T-cell (primary cell): ENCODE measurements at places on chromosomes 5 and 9. TPM values are rescaled to one million over a fixed set of nuclear protein-coding genes. Genes with fewer than 3 reads are reported as not detected.

- DNase-seq, result no peak
Measured at GRCh38 chr9:133420392-133420827, 1.8 kb upstream of the ADAMTS13 start.

PPP3R2 gene
- not detected for total RNA-seq

DNA sequence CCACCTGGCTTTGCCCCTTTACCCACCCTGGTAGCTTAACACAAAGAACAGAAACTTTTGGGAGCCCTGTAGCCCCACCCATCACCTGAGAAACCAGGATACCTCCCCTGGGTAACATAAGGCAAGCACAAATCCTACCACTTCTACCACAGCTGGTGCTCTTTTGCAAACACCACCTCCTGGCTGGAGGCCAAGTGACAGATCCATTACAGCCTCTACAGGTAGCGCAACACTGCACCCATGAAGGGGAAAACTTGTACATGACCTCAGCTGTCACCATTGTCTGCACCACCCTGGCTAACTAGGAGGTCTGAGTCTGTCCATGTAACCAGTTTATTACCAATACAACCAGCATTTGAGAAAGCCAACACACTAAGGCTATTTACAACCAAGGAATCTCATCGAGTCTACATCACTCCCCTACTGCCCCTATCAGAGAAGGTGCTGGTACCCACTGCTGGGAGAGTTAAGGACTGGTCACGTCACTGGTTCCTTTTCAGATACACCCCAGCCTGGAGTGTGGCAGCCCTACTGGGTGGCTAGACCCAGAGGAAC is 128.6 kb downstream of the PJA2 start:
- DNase-seq, result no peak

- no peak for DNase-seq
Measured at GRCh38 chr9:121598167-121598964, 53.1 kb upstream of the DAB2IP start.

DNA sequence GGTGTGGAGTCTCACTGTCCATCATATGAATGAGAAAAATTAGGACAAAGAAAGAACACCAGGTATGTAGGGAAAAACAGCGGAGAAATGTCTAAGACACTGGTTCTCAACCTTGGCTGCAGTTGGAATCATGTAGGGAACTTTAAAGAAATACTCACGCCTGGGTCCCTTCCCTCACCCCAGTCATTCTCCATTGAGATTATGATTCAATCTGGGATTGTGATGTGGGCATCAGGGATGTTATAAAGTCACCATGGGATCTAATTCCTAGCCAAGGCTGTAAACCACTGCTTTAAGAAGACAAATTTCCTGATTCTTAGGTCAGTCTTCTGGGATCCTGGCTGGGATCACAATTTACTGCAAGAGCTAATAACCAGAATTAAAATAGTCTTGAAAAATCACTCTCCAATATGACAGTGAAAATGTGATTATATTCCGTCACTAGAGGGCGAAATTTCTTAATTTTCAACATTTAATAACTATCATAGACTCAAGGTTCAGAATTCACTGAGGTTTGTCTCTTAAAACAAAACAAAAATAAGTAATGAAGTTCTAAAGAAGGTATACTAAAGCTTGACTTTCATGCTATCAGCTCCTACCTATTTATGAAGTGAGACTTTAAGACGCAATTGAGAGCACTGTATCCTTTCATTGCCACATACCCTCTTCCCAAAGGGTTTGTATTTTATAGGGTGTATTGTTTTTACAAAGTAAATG is 60.5 kb downstream of the GLDC start:
- no peak for DNase-seq

GRCh38 chr5:169125571-169125970 is 175.4 kb downstream of the SLIT3 start:
- DNase-seq, result no peak

BARHL1 gene
- not detected for total RNA-seq

CMYA5 gene
- total RNA-seq, result 0.26 TPM

DNA sequence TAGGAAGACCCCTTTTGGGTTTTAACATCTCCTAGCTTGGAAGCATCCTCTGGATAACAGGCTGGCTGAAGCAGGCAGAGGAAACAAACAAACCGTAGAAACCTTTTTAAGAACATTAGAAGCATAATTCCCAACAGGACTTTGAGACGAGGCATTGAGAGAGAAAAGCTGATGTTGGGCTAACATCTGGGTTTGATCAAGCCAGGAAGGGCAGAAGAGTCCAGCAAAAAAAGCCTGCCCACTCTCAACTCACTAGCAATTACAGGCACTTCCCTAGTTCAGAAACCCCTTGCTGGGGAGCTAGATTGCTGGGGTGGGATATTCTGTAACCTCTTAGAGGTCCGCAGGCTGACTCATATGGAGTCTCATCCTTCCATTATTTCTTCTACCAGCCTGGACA is 75.4 kb upstream of the CTNNA1 start:
- DNase-seq, result no peak

EXD3 gene
- total RNA-seq, result 41.3 TPM

CARD19 gene
- total RNA-seq, result 41.4 TPM

GRCh38 chr9:121048618-121049017 is 1.5 kb downstream of the C5 start:
- DNase-seq, result no peak

DNA sequence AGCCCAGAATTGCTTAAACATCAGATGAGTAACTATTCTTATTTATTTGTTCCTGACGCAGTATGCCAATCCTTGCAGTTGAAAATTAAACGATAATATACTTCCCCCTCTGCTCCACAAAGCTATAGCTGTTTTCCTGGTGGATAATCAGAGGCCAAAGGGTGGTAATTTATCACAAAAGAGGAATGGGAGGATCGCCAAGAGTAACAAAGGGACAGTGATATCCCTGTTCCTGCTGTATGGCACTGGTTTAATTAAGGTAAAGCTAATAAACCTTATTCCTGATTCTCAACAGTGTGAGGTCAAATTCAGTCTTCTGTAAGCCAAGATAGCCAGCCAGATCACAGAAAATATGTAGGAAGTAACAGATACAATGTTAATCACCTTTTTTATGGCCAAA is 33.4 kb upstream of the PTGER4 start:
- no peak for DNase-seq

DNA sequence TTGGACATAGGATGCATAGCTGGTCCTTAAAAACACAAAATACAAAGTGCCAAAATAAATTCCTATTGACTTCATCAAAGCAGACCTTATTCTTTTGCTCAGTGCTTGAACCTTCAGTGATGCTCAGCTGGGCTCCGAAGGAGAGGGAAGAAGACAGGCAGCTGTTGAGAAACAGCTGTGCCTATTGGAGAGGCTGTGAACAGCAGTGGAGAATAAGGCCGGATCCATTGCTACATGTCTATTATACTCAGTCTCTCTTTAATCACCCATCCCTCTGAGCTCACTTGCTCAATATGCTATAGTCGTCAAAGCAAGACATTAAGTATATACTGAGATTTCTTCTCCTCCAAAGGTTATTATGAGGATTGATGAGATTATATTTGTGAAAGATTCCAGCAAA is 174.4 kb downstream of the CHSY3 start:
- DNase-seq, result no peak

DNA sequence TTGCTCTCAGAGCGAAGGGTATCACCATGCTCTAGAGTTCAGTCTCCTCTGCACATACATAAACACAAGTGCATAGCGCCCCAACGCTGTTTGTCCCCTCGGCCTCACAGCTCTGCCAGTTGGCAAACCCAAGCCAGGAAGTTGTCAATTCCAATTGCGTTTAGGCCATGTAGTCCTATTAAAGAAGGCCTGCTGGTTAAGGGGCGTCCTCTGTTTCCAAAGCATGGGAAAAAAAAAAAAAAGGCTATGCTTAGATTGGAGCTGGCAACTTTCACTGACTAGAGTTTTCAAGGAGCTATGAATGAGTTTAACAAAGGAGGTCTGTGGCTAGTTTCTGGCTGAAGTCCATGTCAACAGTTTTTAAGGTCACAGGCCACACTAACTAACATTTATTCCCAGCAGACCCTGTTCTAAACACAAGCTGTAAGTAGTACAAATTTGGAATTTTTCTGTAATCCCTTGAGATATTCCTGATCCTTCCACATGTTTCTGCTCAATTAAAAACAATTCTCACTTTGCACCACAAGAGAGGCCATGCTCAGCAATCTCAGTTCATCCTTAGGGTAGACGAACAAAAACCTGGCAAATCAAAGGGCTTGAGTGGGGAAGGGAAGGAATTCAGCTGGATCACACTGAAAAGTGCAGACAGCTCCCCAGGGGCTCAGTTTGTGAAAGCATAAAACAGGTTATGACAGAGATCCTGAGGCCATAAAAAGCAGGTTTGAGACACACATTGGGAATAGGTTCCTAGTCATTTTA is 187.7 kb downstream of the DENND1A start:
- no peak for DNase-seq

GRCh38 chr9:134750450-134751155 is 109.0 kb downstream of the COL5A1 start:
- DNase-seq, result no peak

RLN2 gene
- 4.5 TPM for total RNA-seq

DNA sequence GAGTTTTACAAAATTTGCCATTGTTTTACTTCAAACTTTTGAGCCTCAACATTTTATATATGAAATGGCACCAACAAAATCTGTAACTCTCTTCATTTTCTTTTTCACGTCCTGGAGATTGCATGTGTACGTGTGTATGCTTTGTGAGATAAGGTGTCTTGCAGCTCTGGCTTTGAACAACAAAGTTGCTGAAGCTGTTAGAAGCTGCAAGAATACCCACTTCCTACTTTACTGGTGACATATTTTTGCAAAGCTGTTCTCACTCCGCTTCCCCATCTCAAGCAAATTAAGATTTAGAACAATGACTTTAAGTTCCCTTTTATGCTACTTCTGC is 41.8 kb downstream of the FYB1 start:
- no peak for DNase-seq

RANBP17 gene
- total RNA-seq, result 0.58 TPM
